Cardiac ventricle fibroblast (primary cell): ENCODE measurements at places on chromosomes 1 and 21. TPM values are rescaled to one million over a fixed set of nuclear protein-coding genes. Genes with fewer than 3 reads are reported as not detected.

Gene SLAMF7
- total RNA-seq = not detected in 2 replicates

Gene ELF3
- not detected in 2 replicates for total RNA-seq

Gene C1orf210
- not detected in 2 replicates for total RNA-seq

Gene CHIA
- not detected in 2 replicates for total RNA-seq

Gene C1orf105
- total RNA-seq = not detected in 2 replicates

Gene ATAD3B
- total RNA-seq = 8.6 and 9.3 TPM in 2 replicates

Gene TFF2
- total RNA-seq = not detected in 2 replicates

Gene CACNA1E
- total RNA-seq = not detected in 2 replicates

Gene ARTN
- total RNA-seq = not detected in 2 replicates

Gene GRHL3
- 0.05 TPM in 1 of 2 replicates, not detected in the other for total RNA-seq

Gene CHI3L2
- total RNA-seq = 86.1 and 90.7 TPM in 2 replicates

Gene C1orf94
- not detected in 2 replicates for total RNA-seq

Gene UQCRHL
- total RNA-seq = 1.3 TPM in 2 replicates

Gene CD1B
- total RNA-seq = not detected in 2 replicates

Gene SRM
- total RNA-seq = 71.7 and 84.4 TPM in 2 replicates

Gene OR2T29
- not detected in 2 replicates for total RNA-seq

Gene SH2D5
- 0.25 and 0.59 TPM in 2 replicates for total RNA-seq

Gene S100A16
- 134 and 164 TPM in 2 replicates for total RNA-seq

Gene OR10J5
- total RNA-seq = not detected in 2 replicates

Gene MLLT11
- total RNA-seq = 0.93 and 0.94 TPM in 2 replicates
